Stimulated activated CD4-positive, alpha-beta T cell treated with anti-CD3 and anti-CD28 coated beads, Interleukin-12 subunit alpha, Interleukin-12 subunit beta, amount 100 ng/mL, for 48 hours (primary cell): ENCODE measurements at places on chromosomes 16 and 17.

- no peak for DNase-seq
These were observed 1.6 kb downstream of the PECAM1 start for GRCh38 chr17:64388961-64389565.

DNA sequence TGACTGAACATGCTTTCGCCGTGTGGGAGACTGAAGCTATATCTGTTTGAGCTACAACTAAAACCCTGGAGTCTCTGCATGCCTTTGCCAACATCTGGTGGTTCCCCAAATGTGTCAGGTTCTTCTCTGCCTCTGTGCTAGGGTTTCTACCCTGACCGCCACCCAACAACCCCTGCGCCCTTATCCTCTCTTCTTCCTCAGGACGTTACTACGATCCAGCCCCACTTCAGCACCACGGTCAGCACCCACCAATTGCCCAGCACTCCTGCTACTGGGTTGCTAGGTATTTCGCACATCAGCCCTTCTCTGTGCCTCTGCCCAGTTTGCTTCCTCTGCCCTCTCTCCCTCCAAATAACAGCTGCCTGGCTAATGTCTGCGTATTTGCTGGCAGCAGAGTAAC, 106.3 kb upstream of the HSBP1 start:
- no peak for DNase-seq

GRCh38 chr17:76254275-76254674, 10.9 kb upstream of the UBALD2 start:
- DNase-seq = no peak

- DNase-seq = no peak
These were observed 64.5 kb downstream of the LMF1 start for GRCh38 chr16:906296-906695.

DNA sequence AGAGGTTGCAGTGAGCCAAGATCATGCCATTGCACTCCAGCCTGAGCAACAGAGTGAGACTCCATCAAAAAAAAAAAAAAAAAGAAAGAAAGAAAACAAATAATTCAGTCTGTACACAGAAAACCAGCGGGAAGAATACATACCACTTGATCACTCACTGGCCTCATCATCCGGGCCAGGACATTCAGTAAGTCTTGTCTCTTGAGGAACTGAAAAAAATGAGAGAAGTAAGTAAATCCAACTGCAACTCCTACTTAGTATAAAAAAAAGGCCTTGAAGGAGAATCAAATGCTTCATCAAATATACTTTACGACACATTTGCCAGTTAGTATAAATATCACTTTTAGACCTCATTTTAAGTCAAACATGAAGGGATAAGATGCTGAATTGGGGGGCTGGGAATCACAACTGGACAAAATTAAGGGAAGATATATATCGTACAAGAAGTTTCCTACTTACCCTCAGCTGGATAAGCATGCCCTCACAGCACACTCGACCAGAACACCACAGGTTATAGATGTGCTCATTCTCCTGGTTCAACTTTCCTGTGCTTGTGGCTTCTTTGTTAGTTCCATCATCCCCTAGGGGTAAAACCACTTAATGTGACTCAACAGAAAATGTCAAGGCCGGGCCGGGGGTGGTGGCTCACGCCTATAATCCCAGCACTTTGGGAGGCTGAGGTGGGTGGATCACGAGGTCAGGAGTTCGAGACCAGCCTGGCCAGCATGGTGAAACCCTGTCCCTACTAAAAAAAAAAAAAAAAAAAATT, 12.4 kb downstream of the CCDC47 start:
- DNase-seq = no peak

DNA sequence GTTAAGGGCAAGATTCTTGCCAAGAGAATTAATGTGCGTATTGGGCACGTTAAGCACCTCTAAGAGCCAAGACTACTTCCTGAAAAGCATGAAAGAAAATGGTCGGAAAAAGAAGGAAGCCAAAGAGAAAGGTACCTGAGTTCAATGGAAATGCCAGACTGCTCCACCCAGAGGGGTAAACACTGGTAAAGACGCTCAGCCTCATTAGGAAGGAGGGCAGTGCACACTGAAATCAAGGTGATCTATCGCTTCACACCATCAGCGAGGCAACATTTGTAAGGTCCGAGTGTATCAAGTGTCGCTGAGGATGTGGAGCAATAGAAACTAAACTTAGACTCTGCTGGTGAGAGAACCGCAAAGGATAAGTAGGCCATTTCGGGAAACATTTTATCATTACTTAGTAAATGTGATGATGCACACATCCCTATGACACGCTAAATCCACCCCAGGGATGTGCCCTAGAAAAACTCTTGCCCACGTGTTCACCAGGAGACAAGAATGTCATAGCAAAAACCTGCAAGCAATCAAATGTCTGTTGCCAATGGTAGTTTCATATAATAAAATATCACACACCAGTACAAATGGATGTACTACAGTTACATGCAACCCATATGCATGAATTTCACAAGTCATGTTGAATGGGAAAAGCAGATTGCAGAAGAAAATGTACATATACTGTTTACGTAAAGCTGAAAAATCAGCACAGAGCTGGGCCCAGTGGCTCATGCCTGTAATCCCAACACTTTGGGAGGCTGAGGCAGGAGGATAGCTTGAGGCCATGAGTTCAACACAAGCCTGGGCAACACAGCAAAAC, 23.6 kb downstream of the CNTROB start:
- DNase-seq = no peak

- DNase-seq = no peak
These were observed 314.2 kb downstream of the CPPED1 start for GRCh38 chr16:12489357-12489990.

DNA sequence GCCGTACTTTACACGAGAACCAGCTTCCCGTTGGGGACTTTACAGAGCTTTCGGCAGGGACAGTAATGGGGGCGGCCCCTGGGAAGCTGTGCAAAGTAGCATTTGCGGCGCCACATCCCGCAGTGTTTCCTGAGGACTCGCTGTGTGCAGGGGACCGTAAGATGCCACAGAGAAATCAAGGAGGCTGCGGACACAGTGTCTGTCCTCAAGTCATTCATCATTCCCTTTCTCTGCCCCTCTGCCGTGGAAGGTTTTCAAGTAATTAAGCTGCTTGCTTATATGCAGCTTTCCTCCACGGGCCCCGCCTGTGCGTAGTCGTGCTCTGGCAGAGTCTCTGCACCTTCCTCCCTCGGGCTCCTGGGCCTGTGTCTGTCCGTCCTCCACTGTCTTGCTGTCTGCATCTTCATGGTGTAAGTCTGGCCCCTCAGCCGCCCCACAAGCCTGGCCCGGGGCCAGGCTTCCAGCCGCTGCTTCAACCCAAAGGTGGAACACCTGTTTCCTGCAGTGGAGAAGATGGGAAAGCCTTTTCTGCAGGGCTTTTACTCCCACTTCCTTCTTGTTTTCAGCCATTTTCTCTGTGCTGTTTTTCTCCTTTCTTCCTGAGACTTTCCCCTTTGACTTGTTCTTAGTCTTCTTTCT, 216.9 kb upstream of the CHMP6 start:
- no peak for DNase-seq

DNA sequence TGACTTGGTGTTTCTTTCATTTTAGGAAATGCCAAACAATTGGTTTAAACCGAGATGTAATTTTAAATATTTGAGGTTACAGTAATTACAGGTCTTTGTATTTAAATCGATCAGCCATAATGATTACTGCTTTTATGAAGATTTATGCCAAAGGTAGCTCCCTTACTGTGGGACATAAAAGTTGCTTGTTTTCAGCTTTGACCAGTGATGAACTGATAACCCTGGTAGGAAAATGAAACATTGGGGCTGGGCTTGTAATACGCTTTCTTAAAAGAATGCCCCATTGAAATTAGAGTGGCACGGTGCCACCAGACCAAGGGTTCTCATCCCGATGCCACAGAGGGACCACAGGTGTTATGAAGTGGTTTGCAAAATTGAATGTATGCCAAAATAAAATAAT, 7.3 kb downstream of the TNRC6A start:
- no peak for DNase-seq

GRCh38 chr17:31374094-31374447, 17.4 kb upstream of the RAB11FIP4 start:
- DNase-seq = no peak

DNA sequence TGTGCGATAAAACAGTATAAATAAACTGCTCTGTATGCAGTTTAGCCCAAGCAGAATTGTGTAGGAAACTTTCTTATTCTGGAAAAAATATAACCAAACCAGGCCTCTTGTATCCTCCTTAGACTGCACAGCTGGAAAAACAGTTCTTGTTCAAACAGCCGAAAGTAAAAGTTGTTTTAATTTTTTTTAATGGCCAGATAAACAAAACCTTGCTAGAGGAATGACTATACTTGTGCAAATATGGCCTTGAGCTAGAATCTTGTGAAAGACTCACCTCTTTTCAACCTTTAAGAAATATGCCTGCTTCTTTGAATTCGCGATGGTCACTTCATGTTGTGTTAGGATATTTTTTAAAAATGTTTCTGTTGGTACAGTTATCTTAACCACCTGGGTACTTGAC, 114.5 kb upstream of the MAF start:
- DNase-seq = no peak

- no peak for DNase-seq
These were observed 2.9 kb upstream of the CLDN9 start for GRCh38 chr16:3009568-3010390.

- no peak for DNase-seq
These were observed 21.1 kb upstream of the JPT2 start for GRCh38 chr16:1656808-1657617.

- DNase-seq = no peak
These were observed 14.6 kb downstream of the SMTNL2 start for GRCh38 chr17:4598776-4599504.

DNA sequence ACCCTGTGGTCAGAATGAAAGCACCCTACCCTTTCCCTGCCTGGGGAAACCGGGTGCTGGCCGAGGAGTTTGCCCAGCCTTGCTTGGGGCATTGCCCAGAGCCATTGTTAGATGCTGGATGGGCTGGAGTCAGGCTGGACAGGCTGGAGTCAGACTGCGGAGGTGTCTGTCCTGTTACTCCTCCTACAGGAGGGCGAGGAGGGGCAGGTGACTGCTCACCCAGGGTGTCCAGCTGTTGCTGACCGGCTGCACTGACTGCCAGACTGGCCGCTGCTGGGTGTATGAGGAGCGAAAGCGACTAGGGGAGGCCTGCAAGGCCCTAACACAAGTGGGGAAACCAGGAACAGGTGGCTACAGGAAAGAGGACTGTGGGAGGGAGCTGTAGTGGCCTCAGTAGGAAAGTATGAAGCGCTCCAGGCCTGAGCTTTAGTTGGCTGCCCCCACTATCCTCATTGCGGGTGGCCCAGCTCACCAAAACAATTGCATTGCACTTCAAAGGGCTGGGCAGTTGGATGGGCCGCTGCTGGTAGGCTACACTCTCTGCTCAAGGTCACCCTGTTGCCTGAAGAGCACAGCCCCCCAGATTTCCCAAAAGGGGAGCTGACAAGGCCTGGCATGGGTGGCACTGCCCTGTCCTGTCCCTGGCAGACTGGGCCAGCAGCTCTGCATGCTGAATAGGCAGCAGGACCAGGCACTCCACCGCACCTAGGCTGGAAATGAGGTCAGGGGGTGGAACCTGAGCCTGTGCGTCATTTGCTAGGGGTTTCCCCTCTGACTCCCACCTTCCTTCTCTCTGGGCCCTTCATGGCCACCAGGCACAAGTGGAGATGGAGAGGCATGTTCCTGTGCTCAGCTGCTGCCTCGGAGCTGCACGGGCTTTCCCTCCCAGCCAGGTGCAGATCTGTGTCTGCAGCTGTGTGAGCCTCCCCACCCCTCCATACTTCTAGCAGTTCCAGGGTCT, 18.4 kb downstream of the LDHD start:
- DNase-seq = peak; percentile 66

- DNase-seq = peak; percentile 18
These were observed 9.5 kb upstream of the TCF25 start for GRCh38 chr16:89863741-89864526.

DNA sequence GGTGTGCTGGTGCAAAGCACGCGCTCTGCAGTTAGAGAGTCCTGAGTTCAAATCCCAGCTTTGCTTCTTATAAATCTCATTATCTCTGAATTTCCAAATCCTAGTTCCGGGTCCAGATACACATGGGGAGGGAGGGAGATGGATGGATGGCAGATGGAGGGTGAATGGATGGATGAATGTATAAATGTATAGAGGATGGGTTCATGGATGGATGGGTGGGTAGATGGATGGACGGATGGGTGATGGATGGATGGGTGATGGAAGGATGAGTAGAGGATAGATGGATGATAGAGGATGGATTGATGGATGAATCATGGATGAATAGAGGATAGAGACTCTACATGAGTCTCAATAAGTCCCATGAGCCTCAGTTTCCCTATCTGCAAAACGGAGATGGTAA, 89.9 kb downstream of the MYH11 start:
- no peak for DNase-seq

GRCh38 chr16:85062323-85062722, 34.7 kb downstream of the KIAA0513 start:
- DNase-seq = no peak

GRCh38 chr17:69581061-69581961, 166.8 kb downstream of the MAP2K6 start:
- DNase-seq = no peak

DNA sequence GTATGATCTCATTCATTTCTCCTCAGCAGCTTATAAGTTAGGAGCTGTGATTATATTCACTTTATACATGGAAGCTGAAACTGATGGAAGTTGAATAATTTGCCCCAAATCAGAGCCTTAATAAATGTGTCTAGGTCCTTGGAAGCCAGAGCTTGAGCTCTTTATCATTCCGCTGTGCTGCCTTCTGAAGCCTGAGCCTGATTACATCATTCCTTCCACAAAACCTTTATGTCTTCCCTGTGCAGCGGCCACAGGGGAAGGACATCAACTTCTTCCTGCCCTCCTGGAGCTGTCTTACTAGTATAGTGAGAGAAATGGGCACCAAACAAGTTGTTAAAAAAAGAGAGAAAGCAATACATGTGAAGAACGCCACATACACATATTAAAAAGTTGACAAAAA, 6.8 kb downstream of the TNRC6C start:
- no peak for DNase-seq

GRCh38 chr17:75850928-75851692, 4.0 kb downstream of the WBP2 start:
- DNase-seq = no peak

GRCh38 chr17:76384222-76384986, at the start of gene SPHK1:
SPHK1 (plus strand) TSS chr17:76384609; CDS start chr17:76385645, 1,036 bp downstream.
- no peak for DNase-seq

- DNase-seq = peak; percentile 78
These were observed 563 bp upstream of the ZKSCAN2 start for GRCh38 chr16:25257956-25258860.

GRCh38 chr17:48002266-48002915, 31.5 kb downstream of the CDK5RAP3 start:
- no peak for DNase-seq

- no peak for DNase-seq
These were observed 354.3 kb downstream of the CPPED1 start for GRCh38 chr16:12449374-12449773.

- DNase-seq = no peak
These were observed 70.2 kb upstream of the ZNF750 start for GRCh38 chr17:82910041-82910481.

DNA sequence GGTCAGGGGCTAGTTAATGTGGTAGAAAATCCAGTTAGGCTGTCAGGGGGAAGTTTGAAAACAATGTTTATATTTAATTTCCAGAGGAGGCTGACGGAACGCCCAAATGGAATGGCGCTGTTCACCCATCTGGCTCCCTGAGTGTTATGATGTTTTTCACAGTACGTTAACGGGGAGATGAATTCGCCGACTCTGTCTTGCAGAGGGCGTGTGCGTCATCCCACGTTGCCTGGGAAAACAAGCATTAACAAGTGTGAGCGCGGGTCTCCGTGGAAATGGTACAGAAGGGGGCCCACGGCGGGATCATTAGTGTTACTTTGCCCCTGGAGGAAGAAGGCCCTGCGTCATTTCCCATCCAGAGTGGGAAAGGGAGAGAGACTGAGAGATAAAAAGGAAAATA, 29.6 kb downstream of the RGS9 start:
- no peak for DNase-seq

GRCh38 chr16:26530584-26531289, 536.0 kb upstream of the C16orf82 start:
- no peak for DNase-seq
